ENCODE measurements at places on chromosomes 13 and 19.

DNA sequence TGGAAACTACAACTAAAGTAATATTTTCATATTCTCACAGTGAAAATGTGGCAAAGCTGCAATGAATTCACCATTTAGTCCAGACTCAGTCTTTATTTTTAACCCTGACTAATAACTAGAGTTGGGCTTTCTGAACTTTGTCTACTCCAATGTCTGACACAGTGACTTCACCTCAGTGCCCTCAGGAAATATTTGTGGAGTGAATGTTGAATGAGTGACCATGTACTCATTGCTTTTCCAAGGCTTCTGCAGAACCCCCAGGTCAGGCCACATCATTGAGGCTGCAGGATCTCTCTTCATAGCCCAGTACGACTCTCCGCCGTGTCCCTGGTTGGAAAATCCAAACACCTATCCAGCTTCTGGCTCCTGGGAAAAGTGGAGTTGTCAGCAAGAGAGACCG lies 1.8 kb downstream of the ZNF175 start:
- DNase-seq: no peak

DNA sequence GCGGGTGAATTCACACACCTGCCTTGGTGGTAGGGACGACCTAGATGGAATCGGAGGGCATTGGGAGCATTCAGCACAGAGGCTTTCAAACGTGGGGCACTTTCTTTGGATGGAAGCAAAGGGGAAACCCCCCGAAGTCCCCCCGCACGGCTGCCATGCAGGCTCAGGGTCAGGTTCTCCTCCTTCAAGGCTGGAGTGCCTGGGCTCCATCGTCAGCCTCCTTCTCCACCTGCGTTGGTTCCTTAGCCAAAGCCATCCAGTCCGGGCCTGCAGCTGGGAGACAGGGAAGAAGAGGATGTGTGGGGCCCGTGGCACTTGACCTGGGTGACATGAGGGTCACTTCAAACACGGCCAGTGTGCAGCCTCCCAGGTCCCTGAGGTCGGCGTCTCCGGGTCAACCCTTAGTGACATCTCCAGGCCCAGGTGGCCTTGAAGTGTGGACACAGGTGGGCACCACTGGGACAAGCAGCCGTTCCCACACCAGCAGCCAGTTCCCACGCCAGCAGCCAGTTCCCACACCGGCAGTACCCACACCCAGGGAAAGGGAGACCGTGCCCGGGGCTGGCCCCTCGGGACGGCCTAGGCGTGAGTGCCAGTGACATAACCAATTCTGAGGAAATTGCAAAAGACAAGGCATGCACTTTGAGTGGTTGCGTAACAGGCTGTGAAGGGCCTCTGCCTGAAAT lies 116.0 kb downstream of the SOX1 start:
- DNase-seq: no peak

- DNase-seq: no peak
Observed at GRCh38 chr13:93955904-93956303, 523.6 kb downstream of the DCT start.

DNA sequence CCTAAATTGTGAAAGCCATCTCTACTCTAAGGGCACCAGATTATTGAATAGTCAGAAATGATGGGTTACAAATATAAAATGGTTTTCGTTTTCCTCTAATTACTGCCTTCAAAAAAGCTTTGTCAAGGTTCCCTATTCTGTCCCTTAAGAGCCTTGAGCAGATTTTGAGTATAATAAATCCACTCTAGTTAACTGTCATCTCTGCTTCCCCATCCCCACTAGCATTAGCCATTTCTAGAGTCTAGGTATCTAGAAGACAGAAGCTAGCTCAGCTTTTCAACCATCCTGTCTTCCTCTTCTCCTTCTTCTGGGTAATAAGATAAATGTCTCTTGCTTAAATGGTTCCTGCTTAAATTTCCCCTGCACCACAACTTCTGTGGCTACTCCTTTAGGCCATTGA lies 290.4 kb downstream of the DACH1 start:
- no peak for DNase-seq

DNA sequence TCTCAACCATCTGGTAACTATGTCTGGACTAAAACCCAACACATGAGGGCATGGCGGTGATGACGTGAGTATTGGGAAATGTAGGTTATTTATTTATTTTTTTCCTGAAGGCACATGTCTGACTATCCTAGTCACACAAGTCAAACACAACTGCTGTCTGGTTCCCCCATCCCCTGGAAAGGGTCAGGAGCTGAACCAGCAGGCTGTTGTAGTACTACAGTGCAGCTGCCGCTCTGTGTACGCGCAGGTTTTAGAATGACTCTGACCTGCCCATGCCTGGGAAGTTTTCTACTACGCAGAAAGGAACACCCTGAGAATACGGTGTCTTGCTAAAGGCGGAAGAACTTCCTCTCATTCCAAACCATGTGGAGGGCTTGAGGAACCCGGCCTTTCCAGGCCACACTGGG lies 1.2 kb downstream of the SLC7A1 start:
- no peak for DNase-seq

- no peak for DNase-seq
Observed at GRCh38 chr13:58056426-58056825, 424.9 kb downstream of the PCDH17 start.

GRCh38 chr19:6288737-6289136 lies 9.0 kb upstream of the MLLT1 start:
- no peak for DNase-seq

- no peak for DNase-seq
Observed at GRCh38 chr19:42254089-42254849, 659 bp downstream of the ERF start.

DNA sequence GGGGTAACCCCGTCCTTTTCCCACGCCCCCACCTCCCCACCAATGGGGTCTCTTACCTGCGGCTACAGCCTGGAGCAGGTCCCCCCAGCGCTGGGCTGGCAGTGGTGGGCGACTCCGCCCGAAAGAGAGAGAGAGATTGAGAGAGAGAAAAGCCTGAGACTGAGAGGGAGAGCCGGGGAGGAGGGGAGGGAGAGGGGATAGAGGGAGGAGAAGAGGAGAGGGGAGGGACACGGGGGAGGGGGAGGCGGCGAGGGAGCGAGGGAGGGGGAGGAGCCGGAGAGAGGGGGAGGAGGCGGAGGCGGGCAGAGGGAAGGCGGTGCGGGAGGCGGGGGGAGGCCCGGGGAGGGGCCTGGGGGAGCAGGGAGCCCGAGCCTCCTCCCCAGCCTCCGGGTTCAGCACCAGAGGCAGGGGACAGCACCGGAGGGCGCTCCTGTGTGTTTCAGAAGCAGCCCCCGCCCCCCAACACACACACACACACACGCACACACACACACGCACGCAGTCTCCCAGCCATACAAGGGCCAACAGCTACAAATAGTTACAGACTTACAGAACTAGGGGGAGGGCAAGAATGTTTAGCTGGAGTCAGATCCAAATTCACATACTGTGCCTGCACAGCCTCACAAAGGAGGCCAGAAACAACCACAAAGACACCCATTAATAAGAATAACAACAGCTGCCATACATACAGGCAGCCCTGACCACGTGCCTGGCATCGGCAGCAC lies at the start of gene SLC8A2:
TSS of gene SLC8A2 (minus strand) at position 161 of the 725 bp plus-strand sequence. CDS start 5,490 bp downstream, outside the sequence.
- peak; percentile 29 for DNase-seq
